Testis (tissue), 5 donors: ENCODE measurements at places on chromosomes 6 and 20.

DNA sequence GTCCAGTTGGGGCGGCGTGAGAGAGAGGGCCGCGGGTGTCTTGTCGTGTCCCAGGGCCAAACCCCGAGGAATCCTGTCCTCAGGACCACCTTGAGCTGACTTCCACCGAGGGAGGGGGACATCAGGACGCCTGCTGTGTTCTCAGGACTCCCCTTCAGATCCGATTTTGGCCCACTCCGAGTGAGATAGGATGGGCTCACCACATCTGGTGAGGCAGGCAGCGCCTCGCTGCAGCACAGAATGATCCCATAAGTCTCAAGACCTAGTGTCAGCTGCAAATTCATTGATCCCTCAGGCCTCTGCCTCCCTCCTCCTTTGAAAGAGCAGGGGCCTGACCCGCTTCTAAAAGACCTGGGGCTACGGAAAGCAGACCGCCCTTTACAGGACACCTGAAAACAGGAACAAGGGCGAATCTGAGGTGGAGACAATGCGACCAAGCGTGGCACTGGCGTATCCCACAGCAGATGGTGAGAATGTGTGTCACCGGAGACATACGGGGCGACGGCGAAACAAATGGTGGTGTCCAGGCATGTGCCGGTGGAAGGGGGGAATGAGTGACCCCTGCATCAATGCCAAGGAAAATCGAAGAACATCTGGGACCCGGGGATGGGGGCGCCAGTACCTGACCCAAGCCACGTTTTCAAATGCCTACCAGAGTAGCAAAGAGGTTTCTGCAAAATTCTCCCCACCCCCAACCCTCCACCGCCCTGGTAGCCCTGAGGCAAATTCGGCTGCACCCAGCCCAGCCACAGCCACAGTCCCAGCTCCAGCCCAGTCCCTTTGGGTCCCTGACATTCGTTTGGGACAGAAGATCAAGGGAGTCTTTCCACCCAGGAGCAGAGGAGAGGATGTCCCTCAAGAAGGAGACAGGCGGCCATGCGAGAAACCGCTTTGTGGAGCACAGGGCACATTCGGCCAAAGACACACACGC lies 162.1 kb upstream of the ZNF337 start:
- no peaks in the 10 kb centered on the region for H3K36me3 ChIP-seq
- H3K27me3 ChIP-seq = no peaks in the 10 kb centered on the region
- no peak for DNase-seq
- H3K4me1 ChIP-seq = peaks cover 19% of the 10 kb centered on the region

- H3K36me3 ChIP-seq = no peaks in the 10 kb centered on the region
- H3K27ac ChIP-seq = no peak overlapping the region
- DNase-seq = no peak
- H3K4me1 ChIP-seq = no peaks in the 10 kb centered on the region
- H3K27me3 ChIP-seq = no peaks in the 10 kb centered on the region
Observed at GRCh38 chr6:167984144-167984719, 13.2 kb upstream of the KIF25 start.

- H3K4me1 ChIP-seq = peaks cover 8% of the 10 kb centered on the region
- H3K4me3 ChIP-seq = peak overlapping the region; percentile 79
Observed at GRCh38 chr6:26521600-26522391, 16.4 kb upstream of the HMGN4 start.

- H3K4me1 ChIP-seq = peaks cover 13% of the 10 kb centered on the region
- DNase-seq = peak; percentile 47
- peak overlapping the region; percentile 98 for H3K4me3 ChIP-seq
- H3K36me3 ChIP-seq = no peaks in the 10 kb centered on the region
- H3K27me3 ChIP-seq = no peaks in the 10 kb centered on the region
Observed at GRCh38 chr20:3406481-3407039, 909 bp downstream of the DNAAF9 start.

DNA sequence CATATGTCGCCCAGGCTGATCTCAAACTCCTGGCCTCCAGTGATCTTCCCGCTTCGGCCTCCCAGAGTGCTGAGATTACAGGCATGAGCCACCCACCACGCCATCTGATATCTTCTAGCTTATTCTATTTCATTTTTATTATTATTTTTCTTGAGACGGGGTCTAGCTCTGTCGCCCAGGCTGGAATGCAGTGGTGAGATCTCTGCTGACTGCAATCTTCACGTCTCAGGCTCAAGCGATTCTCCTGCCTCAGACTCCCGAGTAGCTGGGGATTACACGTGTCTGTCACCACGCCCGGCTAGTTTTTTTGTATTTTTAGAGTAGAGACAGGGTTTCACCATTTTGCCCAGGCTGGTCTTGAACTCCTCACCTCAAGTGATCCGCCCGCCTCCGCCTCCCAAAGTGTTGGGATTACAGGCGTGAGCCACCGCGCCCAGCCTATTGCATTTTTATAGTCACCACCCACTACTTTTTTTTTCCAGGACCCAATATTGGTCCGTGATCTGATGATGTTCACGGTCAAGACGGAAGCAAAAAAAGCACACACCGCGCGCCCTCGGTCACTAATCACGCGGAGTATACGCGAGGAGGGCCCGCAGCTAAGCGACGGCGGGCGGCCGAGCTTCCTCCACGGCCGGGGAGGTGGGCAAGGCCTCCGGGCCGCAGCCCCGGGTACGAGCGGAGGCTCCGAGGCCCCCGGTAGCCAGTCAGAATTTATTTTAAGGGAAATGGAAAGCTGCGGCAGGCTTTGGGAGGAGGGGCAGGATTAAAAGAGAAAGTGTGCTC lies 1.1 kb upstream of the LSM14B start:
- no peaks in the 10 kb centered on the region for H3K27me3 ChIP-seq
- no peaks in the 10 kb centered on the region for H3K36me3 ChIP-seq
- H3K27ac ChIP-seq = peak overlapping the region; percentile 97
- peaks cover 15% of the 10 kb centered on the region for H3K4me1 ChIP-seq
- DNase-seq = peak; percentile 41

GRCh38 chr6:169921217-169921616 lies 169.8 kb downstream of the ERMARD start:
- H3K36me3 ChIP-seq = no peaks in the 10 kb centered on the region
- no peaks in the 10 kb centered on the region for H3K4me1 ChIP-seq
- H3K27ac ChIP-seq = no peak overlapping the region
- H3K27me3 ChIP-seq = no peaks in the 10 kb centered on the region
- no peak for DNase-seq

DNA sequence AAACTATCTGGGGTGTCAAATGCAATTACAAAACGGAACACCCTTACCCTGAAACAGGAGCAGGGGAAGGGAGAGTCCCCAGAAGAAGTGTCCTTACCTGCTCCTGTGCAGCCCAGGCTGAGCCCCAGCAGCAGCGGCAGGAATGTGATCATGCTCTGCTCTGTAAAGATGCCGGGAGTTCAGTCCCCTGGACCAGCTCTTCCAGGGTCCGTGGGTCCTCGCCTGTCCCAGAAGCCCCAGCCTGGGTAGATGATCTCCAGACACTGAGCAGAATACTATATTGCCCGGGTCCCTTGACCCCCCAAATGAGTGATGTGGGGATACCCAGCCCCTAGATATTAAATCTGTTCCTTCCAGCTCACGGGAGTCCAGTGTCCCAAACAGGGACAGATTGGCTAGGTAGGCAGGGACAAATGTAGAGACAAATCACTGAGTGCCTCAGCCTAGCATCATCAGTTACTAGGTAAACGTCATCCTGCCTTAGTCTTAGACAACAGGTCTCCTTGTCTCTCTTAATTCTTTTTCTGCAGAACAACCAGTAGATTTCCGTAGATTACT lies at the start of gene HLA-DMB:
Gene HLA-DMB (minus strand): TSS at position 373 of the 558 bp plus-strand sequence. CDS start 221 bp downstream, at position 152.
- H3K27me3 ChIP-seq = no peaks in the 10 kb centered on the region
- H3K27ac ChIP-seq = peak within 1 kb of the TSS; percentile 70
- peak; percentile 65 for DNase-seq
- no peaks in the 10 kb centered on the region for H3K36me3 ChIP-seq
- H3K4me1 ChIP-seq = peaks cover 3% of the 10 kb centered on the region

GRCh38 chr20:50867805-50868204 lies 63.4 kb downstream of the ADNP start:
- no peaks in the 10 kb centered on the region for H3K27me3 ChIP-seq
- H3K4me3 ChIP-seq = no peak overlapping the region
- no peak overlapping the region for H3K27ac ChIP-seq
- no peaks in the 10 kb centered on the region for H3K36me3 ChIP-seq
- H3K4me1 ChIP-seq = peaks cover 13% of the 10 kb centered on the region

DNA sequence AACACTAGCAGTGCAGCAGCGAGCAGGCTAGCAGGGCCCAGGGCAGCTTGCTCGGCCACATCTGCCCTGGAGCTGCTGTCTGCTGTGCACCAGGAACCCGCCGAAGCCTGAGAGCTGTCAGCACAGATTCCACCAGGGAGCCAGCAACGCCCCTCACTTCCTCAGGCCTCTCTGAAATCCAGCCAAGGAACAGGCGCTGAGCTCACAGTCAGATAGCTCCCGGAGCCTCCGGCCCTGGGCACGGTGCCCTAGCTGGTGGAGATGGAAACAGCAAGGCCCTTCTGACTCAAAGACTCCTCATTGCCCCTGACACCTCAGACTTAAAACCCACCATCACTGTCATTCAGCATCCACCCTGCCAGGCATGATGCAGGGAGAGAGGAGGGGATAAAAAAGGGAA lies 839.4 kb downstream of the MAFB start:
- peaks cover 11% of the 10 kb centered on the region for H3K4me1 ChIP-seq
- H3K36me3 ChIP-seq = no peaks in the 10 kb centered on the region
- H3K27me3 ChIP-seq = no peaks in the 10 kb centered on the region
- no peak overlapping the region for H3K4me3 ChIP-seq
- H3K27ac ChIP-seq = no peak overlapping the region

- no peaks in the 10 kb centered on the region for H3K27me3 ChIP-seq
- no peaks in the 10 kb centered on the region for H3K36me3 ChIP-seq
- no peak overlapping the region for H3K4me3 ChIP-seq
- H3K27ac ChIP-seq = no peak overlapping the region
- no peaks in the 10 kb centered on the region for H3K4me1 ChIP-seq
- DNase-seq = no peak
Observed at GRCh38 chr6:158396136-158396535, 83.9 kb downstream of the TULP4 start.
